Glutamatergic neuron (in vitro differentiated cells): ENCODE measurements at places on chromosomes 1 and 21.

- no peak for DNase-seq
These were observed 69.6 kb downstream of the PGM1 start for GRCh38 chr1:63662841-63663240.

- DNase-seq, result no peak
These were observed 9.9 kb upstream of the HLCS start for GRCh38 chr21:36976228-36976861.

DNA sequence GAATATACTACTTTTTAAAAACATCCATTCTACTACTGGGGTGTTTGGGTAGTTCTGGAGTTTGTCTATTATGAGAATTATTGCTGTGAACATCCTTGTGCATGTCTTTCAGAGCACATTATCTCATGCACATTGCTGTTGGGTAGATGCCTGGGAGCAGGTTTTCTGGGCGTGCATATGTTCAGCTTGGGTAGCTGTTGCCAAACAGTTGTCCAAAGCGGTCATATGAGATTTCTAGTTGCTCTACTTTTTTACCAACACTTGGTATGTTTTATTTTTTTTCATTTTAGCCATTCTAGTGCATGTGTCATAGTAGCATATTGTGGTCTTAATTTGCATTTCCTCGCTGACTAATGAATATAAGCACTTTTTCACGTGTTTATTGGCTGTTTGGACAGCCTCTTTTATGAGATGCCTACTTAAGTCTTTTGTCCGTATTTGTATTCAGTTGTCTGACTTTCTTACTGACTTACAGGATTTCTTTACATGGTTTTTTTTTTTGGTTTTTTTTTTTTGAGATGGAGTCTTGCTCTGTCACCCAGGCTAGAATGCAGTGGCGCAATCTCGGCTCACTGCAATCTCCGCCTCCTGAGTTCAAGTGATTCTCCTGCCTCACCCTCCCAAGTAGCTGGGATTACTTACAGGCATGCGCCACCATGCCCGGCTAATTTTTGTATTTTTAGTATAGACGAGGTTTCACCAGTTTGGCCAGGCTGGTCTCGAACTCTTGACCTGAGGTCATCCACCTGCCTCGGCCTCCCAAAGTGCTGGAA lies 18.1 kb downstream of the ZDHHC18 start:
- no peak for DNase-seq

DNA sequence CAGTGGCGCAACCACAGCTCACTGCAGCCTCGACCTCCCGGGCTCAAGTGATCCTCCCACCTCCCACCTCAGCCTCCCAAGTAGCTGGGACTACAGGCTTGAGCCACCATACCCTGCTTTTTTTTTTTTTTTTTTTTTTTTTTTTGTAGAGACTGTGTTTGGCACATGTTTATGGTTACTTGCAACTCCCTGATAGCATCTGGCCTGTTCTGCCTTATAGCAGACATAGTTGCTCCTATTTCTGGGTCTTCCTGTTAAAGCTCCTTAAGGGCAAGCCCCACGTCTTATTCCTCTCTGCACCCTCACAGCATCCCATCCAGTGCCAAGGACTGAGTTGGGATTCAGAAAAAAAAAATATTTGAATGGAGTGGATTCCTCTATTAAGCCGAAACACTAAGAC lies 17.1 kb upstream of the CNR2 start:
- DNase-seq, result no peak

DNA sequence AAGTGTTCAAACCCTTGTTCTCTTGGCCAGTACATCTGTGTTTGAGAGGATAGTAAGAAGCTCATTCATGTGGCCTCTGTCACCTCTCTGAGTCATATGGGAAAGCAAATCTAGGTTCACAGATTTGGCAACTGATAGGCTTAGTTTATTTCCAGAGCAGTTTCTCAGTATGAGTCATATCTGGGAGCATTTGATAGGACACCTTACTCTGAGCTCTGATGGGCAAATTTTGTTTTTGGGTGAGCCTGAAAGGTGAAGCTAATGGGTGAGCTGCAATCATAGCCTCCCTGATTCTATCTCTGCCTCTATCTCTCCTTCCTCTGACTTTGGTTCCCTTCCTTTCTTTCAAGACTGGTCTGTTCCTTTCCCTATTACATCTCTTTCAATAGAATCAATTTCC lies 134.4 kb downstream of the S1PR1 start:
- DNase-seq, result no peak

- no peak for DNase-seq
These were observed 249.3 kb downstream of the ZNF648 start for GRCh38 chr1:181812208-181812607.

DNA sequence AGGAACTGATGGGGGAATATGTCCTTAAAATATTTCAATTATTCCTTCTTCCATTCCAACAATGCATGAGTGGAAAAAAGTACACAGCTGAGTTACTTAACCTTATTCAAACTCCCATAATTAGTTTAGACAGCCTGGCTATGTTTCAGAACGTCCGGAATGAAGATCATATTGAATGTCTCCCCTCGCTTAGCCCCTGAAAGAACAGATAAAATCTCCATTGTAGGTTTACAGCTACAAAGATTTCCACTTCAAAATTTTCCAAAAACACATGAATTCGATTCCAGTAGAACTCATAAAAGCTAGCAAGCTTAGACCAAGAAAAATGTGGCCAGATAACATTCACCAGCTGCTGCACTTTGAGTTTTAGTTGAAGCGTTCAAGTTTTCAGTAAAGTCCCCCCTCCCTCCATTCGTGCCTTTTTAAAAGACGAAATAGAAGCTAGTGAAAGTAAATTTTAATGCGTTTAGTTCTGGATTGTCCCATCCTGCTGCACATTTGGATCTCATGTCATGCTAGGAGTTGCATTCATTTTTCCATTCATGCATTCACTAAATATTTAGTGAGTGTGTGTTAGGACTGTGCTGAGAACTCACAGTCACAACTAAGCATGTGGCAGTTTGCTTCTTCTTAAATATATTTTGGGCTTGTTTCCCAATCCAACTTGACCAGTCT lies 29.4 kb upstream of the SSX2IP start:
- DNase-seq, result no peak

GRCh38 chr1:216910081-216910840 lies 187.0 kb upstream of the ESRRG start:
- no peak for DNase-seq

- no peak for DNase-seq
These were observed 22.3 kb upstream of the TTF2 start for GRCh38 chr1:117037802-117038201.

- peak; percentile 68 for DNase-seq
These were observed 409.8 kb downstream of the DISC1 start for GRCh38 chr1:232036181-232036933.

DNA sequence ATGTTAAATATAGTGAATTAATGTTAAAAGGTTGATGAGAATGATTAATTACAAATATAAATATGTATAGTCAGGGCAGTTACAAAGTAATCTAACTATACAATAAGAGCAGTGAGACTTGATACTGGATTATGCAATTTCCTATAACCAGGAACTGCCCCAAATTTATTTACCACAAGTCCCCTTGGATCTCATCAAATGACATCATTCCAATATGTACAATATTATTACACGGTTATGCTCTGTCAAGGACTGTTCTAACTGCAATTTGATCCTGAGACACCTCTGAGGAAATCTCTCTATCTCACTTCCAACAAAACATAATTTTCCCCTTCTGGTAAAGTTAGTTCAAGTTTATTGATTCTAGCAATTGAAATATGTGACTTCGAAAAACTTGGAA lies 917.6 kb downstream of the NCAM2 start:
- DNase-seq, result no peak

GRCh38 chr1:205286335-205286950 lies 35.1 kb downstream of the NUAK2 start:
- DNase-seq, result no peak

DNA sequence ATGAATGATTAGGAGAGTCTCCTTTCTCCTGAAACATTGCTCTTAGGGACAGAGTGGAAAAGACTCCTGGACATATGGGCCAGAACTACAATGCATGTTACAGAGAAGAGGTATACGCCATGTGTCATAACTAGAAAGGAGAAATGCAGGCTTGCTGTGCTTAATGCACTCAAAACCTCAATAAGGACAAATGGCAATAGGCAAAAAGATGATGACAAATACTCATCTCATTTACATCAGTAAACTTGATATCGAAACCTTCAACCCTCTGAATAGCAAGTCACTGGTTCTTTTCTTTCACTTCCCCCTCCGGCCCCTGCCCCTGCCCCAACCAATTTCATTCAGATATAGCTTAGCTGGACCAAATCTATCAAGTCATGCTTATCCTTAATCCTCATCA lies 1.9 kb upstream of the GPR88 start:
- DNase-seq, result no peak

- DNase-seq, result no peak
These were observed 496 bp downstream of the VPS45 start for GRCh38 chr1:150068109-150068435.

DNA sequence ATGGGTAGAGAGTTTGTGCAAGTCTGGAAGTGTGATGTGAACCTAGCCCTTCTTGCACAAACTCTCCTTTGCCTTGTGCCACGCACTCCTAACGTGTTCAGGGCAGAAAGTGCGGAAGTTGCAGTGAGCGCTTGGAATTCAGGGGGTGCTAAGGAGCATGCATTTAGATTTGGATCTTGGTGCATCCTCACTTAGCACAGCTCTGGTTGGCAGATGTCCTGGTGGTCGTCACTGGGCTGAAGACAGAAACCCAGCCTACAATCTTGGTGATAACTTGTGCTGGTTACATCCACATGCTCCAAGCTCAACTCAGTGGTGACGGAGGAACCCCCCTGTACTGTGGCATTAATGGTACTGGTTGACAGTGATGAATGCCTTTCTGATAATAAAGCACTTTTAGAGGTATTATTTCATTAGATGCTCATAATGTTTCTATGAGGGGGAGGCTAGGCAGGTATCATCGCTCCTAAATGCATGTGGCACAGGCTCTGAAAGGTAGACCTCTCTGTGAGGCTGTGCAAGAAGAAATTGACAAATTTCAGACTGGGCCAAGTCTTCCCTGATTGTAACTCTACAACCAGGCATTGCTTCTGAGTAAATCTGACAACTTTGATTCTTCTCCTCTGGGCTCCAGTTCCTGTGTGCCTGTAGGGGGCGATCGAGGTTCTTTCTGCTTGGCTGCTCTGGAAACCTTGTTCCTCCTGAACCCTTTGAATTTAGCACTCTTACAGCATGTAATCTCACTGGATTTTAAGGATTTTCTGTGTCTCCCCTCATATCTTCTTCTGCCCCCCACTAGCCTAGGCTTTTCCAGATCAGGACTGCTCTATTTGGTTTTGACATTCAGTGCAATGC lies 40.6 kb downstream of the MAPKAPK2 start:
- peak; percentile 67 for DNase-seq

- DNase-seq, result no peak
These were observed 37.4 kb upstream of the ZBTB40 start for GRCh38 chr1:22414244-22414751.

GRCh38 chr21:46646541-46647154 lies 11.2 kb downstream of the PRMT2 start:
- DNase-seq, result no peak

- DNase-seq, result no peak
These were observed 65.0 kb upstream of the PRDX6 start for GRCh38 chr1:173411835-173412742.

GRCh38 chr1:218517459-218517858 lies 172.3 kb downstream of the TGFB2 start:
- no peak for DNase-seq

DNA sequence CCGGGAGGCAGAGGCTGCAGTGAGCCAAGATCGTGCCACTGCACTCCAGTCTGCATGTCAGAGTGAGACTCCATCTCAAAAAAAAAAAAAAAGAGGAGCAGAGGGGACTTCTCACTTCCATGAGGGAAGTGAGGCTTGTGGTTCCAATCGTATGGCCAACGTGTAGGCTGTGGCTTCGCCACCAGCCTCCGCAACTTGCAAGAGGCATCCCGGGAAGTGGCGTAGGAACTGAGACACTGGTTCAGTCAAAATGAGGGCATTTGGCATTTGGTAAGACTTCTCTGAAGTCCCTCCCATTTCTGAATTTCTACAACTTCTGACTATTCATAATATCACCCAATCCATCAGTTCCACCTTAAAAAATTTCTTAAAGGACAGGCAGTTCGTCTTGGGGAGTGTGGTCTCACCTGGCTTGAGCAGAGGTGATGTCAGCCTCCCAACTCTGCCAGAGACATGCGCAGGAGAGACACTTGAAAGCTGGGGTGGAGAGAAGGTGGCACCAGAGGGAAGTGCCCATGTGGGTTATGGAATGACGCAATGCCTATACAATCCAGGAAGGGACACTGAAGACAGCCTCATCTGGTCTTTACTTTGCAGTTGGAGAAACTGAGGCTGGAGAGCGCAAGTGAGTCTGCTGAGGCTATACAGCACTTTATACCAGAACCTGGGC lies 17.2 kb downstream of the KAZN start:
- DNase-seq, result no peak

DNA sequence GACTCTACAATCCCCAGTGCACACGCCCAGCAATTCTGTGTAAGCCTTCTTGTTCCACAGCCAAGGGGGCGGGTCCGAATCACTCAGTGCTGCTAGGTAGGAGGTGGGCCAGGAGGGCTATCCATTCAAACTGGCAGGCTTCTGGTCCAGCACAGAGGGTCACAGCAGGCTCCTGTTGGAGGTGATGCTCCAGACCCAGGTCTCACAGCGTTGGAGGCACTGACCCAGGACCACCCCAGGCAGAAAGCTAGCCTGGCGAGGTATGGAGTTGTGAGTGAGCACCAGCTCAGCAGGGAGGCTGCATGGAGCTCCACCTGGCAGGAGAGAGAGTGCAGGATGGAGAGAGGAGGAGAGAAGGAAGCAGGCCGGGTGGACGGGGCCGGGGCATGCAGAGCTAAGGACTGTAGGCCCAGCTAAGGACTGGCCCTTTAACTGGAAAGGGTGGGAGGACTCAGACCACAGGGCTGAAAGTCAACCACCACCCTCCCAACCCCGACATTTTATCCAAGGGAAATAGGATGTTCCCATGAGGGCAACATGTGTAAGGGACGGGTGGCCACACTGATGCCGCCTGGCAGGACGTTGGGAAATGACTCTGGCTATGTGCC lies 38.7 kb downstream of the GPR161 start:
- no peak for DNase-seq

DNA sequence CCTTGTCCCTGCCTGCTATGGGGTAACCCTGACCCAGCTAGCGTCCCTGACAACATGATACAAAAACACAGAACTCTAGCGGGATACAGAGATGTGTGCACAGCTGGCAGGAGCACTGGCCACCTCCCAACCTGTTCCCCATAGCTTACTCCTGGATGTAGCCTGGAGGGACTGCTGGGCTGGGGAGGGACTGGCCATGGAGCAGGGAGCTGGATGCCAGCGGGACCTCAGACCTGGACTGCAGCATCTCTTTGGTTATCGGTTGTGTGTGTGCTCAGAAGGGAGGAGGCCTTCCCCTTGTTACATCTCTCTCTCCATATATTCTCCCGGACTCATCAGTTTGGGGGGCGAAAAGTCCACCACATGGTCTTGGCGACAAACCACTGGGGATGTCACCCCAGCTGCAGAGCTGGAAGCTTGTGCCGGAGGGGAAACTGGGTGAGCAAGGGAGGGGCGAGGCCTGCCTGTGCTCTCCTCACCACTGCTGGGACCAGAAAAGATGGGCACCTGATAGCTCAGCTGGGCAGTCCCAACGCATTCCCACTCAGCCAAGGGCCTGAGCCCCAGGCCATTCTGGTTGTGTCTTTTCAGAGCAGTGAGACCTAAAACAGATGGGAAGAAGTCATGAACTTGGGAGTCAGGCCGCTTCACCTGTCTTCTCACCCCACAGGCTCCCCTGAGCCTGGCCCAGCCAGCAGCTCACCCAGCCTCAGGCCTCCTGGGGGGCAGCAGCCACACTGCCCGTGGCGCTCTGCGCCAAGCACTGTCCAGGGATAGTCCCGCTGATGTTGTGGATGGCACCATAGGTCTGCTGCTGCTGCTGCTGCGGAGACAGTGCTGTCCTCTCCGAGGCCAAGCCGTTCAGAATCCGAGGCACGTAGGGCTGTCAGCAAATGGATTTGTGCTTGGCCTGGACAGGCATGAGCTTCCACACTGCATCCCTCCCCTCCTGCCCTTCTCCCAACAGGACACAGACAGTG lies 35.6 kb downstream of the TMEM63A start:
- no peak for DNase-seq
